Cortex of kidney (tissue), 1 donor: ENCODE measurements at places on chromosomes 6 and 20.

DNA sequence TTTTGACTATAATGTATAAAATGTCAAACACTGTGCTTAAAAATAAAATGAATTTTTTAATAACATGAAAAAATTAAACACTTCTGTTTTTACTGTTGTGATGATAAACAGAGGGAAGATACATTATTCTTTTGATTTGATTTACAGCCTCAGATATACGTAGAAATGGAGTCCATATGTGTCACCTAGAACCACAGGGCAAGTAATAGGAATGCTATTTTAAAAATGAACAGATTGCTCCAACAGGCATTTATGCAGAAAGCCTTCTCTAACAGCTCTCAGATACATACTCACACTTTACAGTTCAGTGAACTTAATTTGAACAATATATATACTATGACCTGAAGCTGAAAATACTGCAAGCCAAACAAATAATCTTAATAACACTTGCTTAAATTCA lies 1551.0 kb downstream of the GRIK2 start:
- no peak for DNase-seq

DNA sequence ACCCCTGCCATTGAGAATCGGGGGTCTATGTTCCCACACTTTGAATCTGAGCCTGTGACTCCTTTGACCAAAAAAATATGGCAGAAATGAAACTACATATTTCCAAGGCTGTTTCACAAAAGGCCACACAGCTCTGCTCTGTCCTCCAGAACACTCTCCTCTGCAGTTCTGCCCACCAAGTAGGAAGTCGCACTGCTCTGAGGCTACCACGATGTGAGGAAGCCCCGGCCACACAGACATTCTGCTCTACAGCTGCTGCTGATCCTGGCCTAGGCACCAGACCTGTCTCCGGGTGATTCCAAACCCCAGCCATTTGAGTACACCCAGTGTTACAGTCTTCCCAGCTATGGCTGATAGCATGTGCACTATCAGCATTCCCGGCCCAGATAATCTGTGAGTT lies 85.1 kb downstream of the LYRM4 start:
- DNase-seq, result no peak

GRCh38 chr6:76790881-76791280 lies 672.4 kb downstream of the HTR1B start:
- DNase-seq, result no peak

- no peak for DNase-seq
Observed at GRCh38 chr20:31569163-31570020, 35.7 kb upstream of the ID1 start.

DNA sequence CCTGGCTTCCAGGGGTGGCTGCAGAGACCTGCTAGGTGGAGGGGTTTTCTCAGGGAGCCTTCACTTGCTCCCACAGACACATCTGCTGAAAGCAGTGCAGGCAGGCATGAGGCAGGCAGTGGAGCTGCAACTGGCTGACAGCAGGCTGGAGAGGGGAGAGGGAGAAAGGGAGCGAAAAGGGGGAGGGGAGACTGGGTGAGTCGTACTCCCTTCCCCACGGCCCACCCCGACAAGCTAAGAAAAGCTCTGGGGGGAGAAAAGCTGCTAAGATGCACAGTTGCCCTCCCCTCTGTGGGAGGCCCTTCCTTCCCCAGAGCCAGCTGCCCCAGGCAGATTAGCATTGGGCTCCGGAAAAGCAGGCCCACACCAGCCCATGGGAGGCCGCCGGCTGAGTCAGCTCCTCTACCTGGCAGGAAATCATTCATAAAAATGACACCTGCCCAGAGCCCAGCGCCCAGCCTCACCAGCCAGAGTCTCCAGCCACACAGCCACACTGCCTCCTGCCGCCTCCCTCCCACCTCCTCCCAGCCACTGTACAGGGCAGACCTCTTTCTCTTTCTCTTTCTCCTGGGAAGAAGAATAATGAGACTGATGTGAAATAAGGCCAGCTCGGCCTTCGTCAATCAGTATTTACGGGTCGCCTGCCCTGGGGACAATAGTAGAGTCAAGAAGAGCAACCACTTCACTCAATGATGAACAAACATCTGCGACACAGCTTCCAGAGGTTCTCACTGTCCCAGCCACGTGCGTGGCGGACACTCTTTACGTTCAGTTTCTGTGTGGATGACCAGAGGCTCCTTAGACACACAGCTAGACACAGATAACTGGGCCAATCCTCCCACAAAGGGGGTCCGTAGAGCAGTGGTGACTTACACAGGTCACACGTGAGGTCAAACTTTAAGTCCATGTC lies 7.7 kb upstream of the C20orf203 start:
- no peak for DNase-seq

- DNase-seq, result no peak
Observed at GRCh38 chr6:152098683-152099082, 291.2 kb downstream of the ESR1 start.

DNA sequence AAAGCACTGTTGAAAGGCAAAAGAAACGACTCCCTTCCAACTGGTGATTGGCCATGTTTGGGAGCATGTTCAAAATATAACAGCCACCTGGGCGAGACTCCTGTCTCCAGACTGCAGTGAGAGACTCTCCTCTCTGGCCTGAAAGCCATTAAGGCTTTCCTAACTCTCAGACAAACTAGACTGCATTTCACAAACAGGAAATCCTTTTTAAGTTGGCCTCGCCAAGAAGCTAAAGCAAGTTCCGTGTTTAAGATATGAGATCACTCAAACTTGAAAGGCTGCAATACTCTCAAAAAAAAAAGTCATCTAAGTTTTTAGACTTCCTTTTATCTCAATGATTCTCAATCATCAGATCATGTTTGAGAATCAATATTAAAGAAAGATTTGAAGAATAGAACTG lies 117.0 kb downstream of the TFAP2A start:
- DNase-seq, result no peak

DNA sequence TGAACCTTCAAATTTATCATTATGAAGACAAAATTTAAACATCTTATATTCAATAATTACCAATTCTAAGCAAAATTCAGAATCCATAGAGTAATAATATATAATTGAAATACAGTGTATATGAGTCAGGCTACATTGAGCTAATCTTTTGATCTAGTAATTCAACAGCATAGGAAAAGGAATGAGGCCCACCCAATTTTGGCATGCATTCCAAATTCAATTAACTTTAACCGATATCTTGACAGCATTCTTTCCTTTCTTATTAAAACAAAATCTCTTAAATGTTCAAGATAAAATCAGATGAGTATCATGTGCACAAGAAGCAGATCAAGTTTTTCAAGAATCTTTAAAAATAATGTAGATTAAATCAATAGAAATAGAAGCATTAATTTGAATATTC lies 132.9 kb upstream of the QKI start:
- no peak for DNase-seq

- DNase-seq, result no peak
Observed at GRCh38 chr6:31405996-31406395, 2.6 kb downstream of the MICA start.

DNA sequence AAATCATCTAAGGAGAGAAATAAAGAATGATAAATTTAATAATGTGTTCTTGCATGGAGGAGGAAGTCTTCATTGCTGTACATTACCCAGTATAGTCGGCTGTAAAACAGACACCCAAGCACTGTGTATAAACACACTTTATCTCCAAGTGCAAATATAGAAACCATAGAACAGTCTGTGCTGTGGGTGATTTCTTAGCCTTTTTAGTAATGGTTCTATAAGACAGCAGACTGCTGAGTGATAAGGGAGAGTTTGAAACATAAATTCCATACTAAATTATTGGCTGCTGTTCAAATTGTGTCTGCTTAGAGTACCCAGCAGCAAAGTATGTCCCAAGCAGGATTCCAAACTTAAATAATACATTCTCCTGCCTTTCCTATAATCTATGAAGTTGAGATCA lies 4.6 kb downstream of the FILIP1 start:
- no peak for DNase-seq

DNA sequence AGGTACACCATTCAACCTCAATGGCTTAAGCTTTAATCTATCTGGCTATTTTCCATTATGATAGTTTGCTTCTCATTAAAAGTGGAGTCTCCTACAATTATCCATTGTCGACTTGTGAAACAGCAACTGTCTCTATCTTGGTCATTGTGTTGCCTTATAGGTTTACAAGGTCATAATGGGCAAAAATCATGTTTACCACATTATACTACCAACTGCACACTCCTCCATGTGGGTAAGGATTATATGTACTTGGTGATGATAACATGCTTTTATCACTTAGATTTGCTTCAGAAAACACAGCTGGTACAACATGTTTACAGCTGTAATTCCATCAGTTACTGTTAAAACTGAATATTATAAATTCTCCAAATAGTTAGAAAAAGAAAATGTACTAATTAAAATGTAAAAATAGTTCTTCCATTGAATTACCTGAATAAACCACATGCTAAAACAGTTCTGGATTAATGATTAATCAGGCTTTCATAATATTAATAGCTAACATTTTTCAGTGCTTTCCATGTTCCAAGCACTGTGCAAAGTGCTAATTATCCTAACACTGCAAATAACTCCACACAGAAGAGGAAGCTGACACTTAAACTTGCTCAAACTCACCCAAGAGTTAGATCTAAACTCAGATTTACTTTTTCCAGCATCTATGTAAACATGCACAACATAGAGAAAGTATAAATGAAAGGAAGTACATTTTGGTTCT lies 96.7 kb downstream of the OGFRL1 start:
- no peak for DNase-seq

- no peak for DNase-seq
Observed at GRCh38 chr6:116280161-116280932, 617 bp upstream of the TSPYL1 start.

GRCh38 chr20:49768204-49769047 lies 44.2 kb upstream of the SLC9A8 start:
- no peak for DNase-seq

GRCh38 chr20:634148-634925 lies 18.7 kb downstream of the SRXN1 start:
- DNase-seq, result no peak

- DNase-seq, result no peak
Observed at GRCh38 chr20:3115190-3116107, 30.9 kb upstream of the AVP start.

- no peak for DNase-seq
Observed at GRCh38 chr6:17469006-17469832, 75.8 kb downstream of the CAP2 start.

DNA sequence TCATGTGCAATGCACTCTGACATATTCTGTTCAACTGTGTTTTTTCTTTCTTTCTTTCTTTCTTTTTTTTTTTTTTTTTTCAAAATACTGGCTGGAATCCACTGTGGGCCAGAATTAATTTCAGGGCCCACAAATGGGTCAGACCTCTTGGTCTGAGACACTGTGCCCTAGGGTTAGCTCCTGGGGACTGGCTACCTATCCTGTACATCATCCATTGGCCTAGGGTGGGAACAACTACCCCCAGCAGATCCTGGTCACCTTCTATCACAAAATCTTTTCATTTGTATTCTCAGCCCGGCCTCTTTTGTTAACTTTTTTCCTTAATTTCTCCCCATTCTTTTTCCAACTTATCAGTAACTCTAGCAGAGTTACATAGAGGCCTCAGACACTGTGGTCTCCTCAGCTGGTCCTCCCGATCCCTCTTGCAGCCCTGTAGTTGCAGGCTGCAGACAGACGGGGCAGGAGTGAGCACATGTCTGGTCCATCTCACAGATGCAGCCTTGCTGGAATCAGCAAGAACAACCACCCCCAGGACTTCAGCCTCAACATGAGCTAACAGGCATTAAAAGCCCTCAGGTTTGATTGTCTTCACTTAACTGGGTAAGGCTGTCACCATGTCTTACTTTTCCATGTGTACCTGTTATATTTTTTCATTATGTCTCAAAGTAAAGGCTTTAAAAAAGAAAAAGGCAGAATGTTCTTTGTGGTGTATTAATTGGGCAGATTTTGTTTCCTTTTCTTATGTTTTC lies 41.3 kb downstream of the TXLNB start:
- no peak for DNase-seq

- no peak for DNase-seq
Observed at GRCh38 chr6:139944131-139944530, 569.7 kb upstream of the CITED2 start.

GRCh38 chr20:56451056-56451765 lies 17.2 kb upstream of the RTF2 start:
- DNase-seq, result no peak

DNA sequence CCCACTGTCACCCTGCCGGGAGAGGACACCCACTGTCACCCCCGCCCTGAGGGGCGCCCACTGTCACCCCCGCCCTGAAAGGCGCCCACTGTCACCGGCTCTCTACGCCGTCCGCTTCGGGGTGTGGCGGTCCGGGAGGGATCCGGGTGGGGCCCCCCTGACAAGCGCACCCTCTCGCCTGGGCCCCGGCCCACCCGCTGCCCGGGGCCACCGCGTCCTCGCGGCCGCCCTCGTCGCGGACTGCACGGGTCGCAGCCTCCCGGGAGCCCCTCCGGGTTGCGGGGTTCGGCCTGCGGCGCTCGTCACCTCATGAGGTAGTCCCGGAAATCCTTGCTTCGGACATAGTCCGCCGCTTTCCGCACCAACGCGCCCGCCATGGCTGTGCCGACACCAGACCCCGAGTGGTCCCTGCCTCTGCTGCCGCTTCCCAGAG lies 224 bp downstream of the MPC1 start:
- DNase-seq, result no peak

DNA sequence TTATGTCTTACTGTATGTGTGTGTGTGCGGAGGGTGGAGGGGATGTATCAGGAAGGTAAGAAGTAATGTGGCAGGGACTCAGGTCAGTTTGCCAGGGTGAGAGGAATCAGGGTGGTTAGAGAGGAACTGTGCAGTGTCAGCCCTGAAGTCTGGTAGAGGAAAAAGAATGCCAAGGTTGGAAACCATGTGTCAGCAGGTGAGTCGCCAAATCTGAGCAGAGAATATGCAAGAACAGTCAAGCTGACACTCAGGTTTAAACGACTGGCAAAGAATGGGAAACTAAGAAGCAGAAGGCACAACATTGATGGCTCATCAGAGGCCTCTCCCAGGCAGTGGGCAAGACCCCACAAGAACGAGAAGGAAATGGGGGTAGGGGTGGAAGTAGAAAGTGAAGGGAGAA lies 107.5 kb upstream of the TBX18 start:
- no peak for DNase-seq

- no peak for DNase-seq
Observed at GRCh38 chr6:113464536-113464935, 392.6 kb upstream of the MARCKS start.

- no peak for DNase-seq
Observed at GRCh38 chr6:15324427-15324985, 78.6 kb downstream of the JARID2 start.

DNA sequence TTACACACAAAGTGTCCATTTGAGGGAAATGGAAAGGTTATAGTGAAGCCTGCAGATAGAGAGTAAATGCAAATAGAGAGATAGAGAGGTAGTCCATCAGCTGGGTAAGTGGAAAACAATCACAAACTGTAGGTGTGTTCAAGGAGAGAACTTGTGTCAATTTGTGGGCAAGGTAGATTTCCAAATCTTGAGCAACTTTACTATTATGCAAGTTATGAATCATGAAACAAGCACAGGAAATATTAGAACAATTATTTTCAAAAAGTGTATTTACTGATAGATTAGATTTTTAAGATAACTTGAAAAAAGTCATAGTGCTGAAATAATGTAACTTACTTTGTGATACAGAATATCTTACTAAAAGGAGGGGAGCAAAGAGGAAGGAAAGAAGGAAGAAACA lies 792.9 kb downstream of the EYS start:
- DNase-seq, result no peak

- no peak for DNase-seq
Observed at GRCh38 chr6:7053125-7053774, 54.5 kb upstream of the RREB1 start.

GRCh38 chr6:169035385-169036240 lies 218.0 kb downstream of the THBS2 start:
- no peak for DNase-seq

- DNase-seq, result no peak
Observed at GRCh38 chr20:58973866-58974265, 7.2 kb upstream of the NELFCD start.

- no peak for DNase-seq
Observed at GRCh38 chr20:63036291-63036690, 29.5 kb upstream of the BHLHE23 start.
